ENCODE measurements at places on chromosomes 4 and X.

DNA sequence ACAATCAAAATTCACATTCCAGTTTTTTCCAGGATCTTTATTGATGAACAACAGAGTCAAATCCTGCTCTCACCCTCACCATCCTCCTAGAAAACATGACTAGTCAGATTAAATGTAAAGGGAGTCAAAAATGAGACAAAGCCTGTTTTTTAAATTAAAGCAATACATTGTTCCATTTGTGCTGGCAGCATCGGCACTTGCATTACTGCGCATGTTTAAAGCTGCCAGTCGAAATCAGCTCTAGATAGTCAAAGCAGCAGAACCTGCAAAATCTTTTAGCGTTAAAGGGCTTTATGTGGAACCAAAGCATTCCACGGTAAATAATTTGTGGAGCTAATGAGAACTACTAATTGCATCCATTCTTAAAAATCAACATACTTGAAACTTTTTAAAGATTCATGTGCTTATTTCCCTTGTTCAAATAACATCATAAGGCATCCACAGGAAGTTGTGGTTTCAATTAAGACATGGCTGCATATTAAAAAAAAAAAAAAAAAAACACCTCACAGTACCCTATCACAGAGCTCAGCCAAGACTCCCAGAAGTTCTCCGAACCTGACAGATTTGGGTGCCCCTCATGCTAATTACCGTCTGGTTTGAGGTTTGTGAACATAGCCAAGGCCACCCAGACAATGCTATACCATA is 82.2 kb downstream of the SH3KBP1 start:
- DNase-seq = no peak

GRCh38 chrX:12974305-12974795 is 560 bp upstream of the TMSB4X start:
- DNase-seq = no peak

DNA sequence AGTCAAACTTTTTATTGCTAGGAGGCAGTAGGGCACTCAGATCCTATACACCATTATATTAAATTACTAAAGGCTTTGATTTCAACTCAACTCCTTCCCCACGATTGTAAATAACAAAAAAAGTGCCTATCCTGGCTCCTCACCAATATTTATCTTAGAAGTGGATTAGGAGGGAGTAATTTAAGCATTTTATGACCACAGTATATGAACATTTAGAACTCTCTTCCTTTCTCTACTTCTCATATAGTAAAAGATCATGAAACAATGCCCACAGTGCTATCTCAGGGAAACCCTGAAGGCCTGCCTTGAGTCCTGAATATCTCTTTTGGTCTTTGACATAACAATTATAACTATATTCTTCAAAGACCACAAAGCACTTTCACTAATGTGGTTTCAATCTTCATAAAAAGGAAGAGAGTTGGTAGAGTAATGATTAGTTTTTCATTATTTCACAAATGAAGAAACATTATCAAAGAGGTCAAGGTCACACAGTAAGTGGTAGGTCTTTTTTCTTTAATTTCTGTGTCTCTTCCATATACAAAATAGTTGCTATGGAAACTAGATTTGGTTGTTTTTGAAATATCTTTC is 29.1 kb upstream of the ADH1C start:
- no peak for DNase-seq

DNA sequence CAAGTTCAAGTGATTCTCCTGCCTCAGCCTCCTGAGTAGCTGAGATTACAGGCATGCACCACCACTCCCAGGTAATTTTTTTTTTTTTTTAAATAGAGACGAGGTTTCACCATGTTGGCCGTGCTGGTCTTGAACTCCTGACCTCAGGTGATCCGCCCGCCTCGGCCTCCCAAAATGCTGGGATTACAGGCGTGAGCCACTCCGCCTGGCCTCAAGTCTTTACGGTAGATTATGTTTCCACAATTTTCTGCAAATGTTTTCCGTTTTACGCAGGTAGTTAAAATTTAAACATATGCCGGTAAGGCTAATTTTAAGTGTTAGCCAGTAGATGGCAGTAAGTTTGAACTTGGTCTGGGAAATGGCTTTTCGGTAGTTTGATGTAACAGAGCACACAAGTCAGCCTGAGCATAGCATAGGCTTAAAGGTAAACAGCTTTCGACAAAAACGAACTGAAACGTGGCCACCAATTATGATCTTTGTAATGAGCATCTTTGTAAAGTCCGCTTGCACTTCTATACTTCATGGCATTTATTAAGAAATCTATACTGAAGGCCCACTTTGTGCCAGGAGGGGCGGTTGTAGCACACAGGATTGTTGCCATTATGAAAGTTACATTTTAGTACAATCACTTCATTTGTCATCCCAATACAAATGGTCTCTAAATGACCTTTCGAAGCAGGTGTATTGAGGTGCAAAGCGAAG is 31.1 kb downstream of the CCKAR start:
- no peak for DNase-seq

- no peak for DNase-seq
These were observed 583.1 kb downstream of the INPP4B start for GRCh38 chr4:142262956-142263355.

DNA sequence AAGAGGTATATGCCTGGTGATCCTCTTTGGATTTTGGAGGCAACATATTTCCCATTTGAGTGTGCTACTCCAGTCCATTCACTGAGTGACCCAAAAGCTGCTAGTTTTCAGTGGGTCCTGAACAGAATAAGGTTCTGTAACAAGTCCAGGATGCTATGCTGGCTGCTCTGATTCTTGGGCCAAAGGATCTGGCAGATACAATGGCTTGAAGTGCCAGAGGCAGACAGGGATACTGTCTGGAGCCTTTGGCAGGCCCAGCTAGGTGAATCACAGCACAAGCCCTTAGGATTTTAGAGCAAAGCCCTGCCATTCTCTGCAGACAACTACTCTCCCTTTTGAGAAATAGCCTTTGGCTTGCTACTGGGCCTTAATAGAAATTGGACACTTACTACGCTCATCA is 40.6 kb downstream of the DCHS2 start:
- no peak for DNase-seq

DNA sequence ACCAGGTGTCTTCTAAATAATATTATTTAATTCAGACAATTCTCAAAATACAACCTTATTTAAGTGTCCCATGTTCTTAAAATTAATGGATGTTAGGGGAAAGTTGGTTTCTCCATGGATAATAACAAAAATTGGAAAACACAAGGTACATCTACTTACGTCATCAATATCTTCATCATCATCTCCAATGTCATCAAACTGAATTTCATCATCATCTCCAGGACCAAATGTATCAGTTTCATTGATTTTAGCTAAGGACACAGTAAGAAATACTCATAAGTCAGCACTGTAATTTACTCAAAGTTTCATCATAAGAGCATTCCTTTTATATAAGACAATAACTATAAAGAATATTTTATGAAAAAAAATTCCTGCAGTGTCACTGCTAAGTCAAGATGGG is 11.3 kb downstream of the EIF1AX start:
- DNase-seq = no peak

DNA sequence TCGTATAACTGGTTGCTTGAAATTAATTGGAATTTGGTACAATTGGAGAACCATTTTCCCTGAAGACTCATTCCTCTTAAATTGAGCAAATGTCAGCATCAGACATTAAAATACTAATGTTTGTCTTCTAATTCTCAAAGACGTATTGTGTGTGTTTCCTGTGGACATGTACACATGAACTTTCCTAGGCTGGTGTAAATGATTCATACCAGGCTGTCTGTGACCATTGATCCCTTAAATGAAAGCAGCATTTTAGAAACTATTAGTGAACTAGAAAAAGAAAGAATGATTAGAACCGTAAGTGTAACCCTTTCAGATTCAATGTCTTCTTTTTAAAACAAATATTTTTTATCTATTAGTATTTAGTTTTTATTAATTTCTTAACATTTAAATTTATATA is 332.9 kb downstream of the PPP3CA start:
- no peak for DNase-seq

DNA sequence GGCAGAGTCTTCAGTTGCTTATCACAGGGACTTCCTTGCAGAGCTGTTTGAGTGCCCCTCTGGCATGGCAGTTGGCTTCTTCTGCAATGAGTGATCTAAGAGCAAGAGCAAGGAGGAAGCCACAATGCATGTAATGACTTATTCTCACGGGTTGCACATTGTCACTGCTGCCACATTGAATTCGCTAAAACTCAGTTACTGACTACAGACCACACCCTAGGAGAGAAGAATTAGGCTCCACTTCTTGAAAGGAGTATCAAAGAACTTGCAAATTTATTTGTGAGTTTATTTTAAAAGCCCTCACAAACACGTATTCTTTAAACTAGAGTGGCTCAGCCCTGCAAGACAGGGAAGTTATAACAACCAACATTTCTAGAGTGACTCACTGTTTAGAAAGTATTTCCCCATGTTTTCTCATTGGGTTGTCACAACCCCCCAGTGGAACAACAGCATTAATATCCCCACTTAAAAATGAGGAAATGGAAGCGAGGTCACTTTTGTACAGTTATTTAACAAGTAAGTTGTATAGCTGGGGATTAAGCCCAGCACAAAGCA is 32.4 kb upstream of the RBPJ start:
- no peak for DNase-seq

DNA sequence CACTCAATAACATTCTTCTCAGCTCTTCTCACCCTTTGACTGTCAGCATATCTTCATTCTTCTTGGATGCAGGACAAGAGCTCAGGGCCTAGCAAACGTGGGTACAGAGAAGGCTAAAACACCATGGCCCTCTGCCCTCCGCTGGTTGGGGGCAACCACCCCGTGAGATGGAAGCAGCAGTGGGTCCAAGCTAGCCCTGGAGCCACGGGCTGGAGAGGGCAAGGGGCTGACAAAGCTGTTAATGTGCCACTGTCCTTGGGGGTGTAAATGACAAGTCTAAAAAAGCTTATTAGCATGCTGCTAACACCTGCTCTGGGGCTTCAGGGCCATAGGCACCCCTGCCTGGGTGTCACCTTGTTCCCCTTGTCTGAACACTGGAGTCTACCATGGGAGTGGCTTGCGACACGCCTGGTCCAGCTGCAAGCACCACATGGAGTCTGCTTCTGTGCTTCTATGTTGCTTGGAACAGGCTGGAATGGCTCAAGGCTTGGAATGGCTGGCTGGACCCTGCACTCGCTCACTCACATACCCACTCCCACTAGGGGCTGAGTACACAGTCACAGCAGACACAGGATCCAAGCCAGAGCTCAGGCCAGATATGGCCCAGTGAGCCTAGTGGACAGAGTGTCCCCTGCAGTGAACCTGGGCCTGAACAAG is 246.0 kb downstream of the PCDH10 start:
- DNase-seq = no peak

DNA sequence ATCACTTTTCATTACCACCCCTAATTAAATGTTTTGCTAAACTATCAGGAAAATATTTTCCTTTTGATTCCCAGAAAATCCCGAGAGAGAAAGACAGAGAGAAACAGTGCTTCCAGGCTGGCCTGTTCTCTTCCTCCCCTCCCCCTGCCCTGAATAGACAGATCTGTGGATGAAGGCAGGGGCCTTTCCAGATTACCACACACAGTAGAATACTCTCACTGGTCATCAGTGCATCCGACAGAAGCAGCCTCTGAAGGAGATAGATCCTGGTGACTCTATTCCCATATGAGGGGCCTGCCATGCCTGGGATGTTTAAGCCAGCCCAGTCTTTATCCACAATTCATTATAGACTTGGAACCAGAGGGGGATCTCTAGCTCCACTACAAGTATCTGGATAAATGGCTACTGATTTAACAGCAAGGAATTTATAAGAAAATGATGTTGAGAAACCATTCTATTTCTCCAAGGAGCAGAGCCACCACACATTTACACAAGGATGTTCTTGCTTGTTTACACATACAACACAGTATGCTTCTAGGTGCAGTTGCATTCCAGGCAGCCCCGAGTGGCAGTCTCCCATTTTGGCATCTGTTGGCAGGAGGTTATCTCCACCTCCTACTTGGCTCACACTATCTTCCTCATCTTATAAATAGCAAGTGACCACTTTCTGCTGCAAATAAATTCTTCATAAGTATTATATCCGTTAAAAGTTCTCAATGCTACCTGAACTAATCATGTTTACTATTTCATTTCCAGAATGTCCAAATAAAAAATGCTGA is 115.8 kb downstream of the HS6ST2 start:
- no peak for DNase-seq
